ENCODE measurements at places on chromosomes 1 and 21.

- DNase-seq = no peak
Measured at GRCh38 chr1:88502886-88503285, 181.2 kb upstream of the PKN2 start.

GRCh38 chr1:234863551-234863971 lies 253.6 kb upstream of the IRF2BP2 start:
- no peak for DNase-seq

DNA sequence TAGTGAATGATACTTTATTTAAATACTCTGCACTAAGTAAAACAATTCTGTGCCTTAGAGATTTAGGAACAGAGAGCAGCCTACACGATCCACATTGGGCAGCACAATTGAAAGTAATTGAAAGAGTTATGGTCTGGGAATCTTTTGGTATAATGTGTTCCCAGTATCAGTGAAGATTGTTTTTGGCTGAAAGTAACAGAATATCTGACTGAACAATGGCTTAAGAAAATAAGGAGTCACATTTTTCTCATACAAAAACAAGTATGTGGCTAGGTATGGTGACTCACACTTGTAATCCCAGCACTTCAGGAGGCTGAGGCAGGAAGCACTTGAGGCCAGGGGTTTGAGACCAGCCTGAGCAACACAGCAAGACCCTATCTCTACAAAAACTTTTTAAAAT lies 306.2 kb downstream of the NFIA start:
- DNase-seq = no peak

GRCh38 chr1:92085727-92086126 lies 5.6 kb downstream of the BTBD8 start:
- DNase-seq = no peak

DNA sequence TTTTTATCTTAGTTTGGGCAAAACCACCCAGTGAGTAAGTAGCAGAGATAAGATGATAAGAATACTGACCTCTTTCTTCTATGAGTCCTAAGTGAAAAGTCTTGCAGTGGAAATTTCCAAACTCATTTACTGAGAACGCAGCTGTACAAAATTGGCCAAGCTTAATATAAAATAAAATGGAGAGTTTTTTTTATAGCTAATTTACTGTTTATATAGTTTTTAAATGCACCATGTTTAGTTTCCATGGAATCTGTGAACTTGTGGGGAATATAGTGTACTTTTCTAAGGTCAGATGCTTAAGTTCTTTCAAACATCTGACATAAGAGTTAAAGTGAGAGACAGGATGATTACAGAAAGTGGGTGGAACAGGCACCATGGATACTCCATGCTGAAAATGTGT lies 833.5 kb downstream of the ADGRL2 start:
- DNase-seq = no peak

- no peak for DNase-seq
Measured at GRCh38 chr1:184160236-184160635, 108.7 kb downstream of the TSEN15 start.

GRCh38 chr21:42448686-42449085 lies 45.0 kb downstream of the UBASH3A start:
- DNase-seq = no peak

- DNase-seq = no peak
Measured at GRCh38 chr1:156303241-156303640, 4.1 kb upstream of the VHLL start.

GRCh38 chr21:39452207-39452969 lies 618 bp downstream of the SH3BGR start:
- DNase-seq = no peak

DNA sequence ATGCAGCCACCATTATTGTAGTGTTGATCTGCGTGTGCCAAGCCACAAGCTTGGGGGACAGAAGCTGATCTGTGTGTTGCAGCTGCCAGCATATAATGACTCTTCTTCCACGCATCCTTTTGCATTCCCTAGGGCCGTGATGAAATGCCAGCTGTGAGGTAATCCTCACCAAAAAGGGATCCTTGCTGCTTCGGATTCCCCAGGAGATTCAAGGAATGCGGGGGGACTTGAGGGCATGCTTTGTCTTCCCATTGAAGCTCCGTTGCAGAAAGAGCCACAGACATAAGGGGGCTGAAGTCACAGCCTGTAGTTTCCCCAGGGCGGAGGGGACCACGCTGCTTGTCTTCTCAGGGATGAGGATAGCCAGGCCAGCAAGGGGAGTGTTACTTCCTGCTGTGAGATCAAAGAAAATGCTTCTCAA lies 281.6 kb upstream of the FMN2 start:
- no peak for DNase-seq

DNA sequence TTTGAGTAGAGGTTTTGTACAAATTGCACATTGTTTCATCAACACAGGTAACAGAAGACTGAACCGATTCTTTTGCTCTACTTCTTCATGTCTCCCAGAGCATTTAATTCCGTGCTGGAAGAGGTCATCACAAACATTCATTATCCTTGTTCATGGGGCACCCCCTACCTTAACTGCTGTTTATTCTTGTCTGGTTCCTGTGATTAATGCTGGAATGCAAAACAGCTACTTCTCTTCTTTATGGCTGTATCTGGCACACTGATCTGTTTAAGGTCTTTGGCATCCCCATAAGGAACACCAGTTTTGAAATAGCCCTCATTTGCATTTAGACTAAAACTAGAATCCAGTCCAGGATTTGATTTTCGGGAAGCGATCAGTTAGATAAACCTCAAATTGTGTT lies 42.2 kb downstream of the NTNG1 start:
- no peak for DNase-seq

DNA sequence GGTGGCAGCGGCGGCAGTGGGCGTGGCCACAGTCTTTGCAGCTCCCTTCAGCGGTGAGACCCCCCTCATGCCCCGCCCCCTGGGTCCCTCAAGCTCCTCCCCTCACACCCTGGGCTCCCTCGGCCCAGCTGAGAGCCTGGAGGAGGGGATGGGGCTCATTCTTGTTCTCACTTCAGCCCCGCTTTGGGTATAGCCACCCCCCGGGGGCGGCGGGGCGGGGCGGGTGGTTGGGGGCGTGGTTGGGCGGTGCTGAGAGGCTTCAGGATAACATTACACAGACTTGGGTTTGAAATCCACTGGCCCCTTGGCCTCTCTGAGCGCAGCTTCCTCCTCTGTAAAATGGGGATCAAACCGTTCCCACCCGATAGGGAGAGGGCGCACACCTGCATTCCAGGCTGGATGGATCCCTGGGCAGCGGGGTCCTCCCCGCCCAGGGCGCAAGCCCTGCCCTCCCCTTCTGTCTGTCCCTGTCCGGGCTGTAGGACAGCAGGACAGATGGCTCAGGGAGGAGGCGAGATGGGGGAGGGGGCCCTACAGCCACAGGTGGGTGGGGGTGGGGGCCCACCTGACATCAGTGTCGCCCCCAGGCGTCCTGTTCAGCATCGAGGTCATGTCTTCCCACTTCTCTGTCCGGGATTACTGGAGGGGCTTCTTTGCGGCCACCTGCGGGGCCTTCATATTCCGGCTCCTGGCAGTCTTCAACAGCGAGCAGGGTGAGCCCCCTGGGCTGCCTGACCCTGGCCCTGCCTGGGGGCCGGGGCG lies 5.1 kb downstream of the CLCNKA start:
- peak; percentile 77 for DNase-seq

DNA sequence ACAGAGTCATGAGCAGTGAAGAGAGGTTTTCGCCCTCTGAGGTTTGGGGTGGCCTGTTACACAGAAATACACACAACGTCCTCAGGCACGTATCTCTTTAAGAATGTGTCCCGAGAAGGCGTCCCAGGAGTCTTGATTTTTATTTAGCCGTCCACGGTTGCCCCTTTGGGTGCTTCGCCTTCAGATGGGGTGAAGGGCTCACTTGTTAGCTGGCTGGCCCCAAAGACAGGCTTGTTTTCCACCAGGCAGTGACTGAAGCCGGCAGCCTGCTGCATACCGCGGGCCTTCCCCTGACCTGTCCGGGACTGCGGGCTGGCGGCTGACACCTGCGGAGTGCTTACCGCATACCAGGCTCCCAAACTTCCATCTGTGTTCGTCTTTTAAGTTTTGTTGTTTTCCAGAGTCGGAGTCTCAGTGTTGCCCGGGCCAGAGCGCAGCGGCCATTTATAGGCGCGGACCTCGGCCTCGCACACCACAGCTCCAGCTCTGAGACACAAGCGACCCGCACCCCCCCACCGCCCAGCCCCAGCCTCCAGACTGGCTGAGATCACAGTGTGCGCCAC lies 1.6 kb upstream of the ADARB1 start:
- no peak for DNase-seq

DNA sequence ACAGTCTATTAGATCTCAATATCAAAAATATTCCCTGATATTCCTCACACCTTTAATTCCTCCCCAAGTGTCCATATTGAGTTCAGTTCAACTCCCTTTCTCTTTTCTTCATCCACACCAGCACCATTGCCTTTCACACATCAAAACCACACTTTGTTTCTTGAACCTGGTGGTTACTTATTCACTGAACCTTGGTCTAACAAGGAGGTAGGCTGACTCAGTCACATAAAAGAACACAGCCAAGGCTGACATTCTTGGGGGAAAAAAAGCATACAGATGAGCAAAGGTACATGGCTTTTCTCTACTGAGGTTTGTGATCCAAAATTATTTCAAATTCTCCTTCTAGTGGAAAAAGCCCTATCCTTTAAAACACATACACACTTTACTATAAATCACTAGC lies 131.7 kb upstream of the USH2A start:
- no peak for DNase-seq

- DNase-seq = no peak
Measured at GRCh38 chr1:156664046-156664766, 13.0 kb downstream of the NES start.

- no peak for DNase-seq
Measured at GRCh38 chr1:76257823-76258222, 183.3 kb downstream of the ST6GALNAC3 start.
